ENCODE measurements at places on chromosomes 13 and 19.

- DNase-seq = no peak
These were observed 63.8 kb downstream of the SCEL start for GRCh38 chr13:77599351-77599750.

GRCh38 chr13:37539976-37540605 lies 58.5 kb downstream of the POSTN start:
- DNase-seq = no peak

- no peak for DNase-seq
These were observed 119.1 kb downstream of the DLEU7 start for GRCh38 chr13:50724438-50724837.

DNA sequence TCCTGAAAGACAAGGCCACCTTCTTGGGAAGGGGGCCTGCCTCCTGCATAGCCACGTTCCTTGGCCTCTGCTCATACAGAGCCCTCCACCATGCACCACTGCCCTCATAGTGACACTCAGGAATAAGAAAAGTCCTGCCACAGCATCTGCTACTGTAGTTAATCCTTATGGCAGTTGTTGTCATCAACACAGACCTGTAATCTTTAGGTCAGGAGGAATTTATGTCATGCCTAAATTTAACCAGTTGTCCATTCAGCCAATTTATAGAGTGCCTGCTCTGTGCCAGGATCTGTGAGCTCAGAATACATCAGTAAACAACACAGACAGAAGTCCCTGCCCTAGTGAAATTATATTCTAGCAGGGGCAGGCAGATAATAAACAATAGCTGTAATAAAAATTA lies 44.4 kb downstream of the FAM124A start:
- peak; percentile 14 for DNase-seq

DNA sequence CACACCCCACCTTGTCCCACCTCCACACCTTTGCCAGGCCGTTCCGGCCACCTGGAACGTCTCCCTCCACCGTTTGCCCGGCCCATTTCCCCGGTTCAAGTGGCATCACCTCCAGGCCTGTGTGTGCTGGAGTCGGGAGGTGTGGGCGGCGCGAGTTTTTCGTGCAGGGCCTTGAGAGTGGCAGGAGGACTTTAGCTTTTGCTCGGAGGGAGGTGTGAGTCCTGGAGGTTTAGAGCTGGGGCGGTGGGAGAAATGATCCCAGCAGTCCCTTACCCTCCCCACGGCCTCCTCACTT lies 4.3 kb upstream of the PALM start:
- DNase-seq = no peak

- DNase-seq = no peak
These were observed 21.5 kb downstream of the OLFM4 start for GRCh38 chr13:53050151-53050550.
